ENCODE measurements at places on chromosomes 4 and X.

DNA sequence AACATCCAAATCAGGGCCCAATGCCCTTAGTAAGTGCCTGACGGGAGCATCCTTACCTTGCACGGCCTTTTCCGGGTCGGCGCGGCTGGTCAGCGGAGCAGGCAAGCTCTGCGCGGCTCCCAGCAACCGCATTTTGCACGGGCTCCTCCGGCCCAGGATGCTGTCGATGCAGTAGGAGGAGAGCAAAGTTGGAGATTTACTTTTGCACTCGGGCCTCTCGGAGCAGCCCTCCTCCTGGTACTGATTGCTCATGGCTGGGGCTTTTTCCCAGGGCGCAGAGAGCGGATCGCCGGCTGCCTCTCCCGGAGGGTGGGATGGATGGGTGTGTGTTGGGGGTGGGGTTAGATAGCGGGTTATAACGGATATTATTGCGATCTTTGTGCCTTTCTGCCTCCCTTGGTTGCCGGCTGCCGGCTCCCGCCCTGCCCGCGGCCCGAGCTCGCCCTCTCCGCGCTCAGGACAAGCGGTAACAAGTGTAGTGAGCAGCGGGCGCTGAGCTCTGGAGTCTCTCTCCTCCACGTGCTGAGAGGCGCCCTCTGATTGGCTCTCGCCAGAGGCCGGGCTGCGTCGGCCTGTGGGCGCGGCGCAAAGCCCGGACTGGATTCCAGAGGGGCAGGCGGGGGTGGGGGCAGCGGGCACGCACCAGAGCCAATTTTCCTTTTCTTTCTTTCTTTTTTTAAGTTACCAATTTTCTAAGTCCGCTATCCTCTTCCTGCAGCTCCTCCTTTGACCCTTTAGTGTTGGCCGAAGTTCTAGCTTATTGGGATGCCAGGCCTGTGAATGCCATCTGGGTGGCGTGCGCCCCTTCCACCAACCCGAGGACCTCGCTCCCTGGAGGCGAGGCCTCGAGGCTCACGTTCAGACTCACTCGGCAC is at the start of gene ARX:
TSS of gene ARX (minus strand) at position 480 of the 875 bp plus-strand sequence. CDS start at position 252, 228 bp downstream.
- peak; percentile 48 for DNase-seq

GRCh38 chrX:120768254-120768653 is 107.4 kb downstream of the CT47B1 start:
- no peak for DNase-seq

GRCh38 chr4:159027535-159027934 is 75.3 kb upstream of the RAPGEF2 start:
- DNase-seq: no peak

- no peak for DNase-seq
Observed at GRCh38 chr4:168150420-168151050, 58.2 kb downstream of the ANXA10 start.

DNA sequence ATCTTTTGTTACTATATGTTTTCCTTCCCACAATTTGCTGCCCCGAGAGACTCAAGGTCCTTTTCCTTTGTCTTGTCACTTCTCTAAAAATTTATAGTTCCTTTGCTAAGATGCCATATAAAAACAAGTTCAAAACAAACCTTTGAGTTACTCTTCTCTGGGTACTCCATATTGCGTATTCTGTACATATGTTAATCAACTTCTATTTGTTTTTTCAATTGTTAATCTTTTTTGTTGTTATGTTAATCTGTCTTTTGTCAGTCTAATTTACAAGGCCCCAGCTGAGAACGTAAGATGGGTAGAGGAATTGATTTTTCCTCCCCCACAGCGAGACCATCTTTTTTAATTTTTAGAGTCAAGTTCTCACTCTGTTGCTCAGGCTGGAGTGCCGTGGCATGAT is 7.2 kb upstream of the PPEF2 start:
- no peak for DNase-seq

DNA sequence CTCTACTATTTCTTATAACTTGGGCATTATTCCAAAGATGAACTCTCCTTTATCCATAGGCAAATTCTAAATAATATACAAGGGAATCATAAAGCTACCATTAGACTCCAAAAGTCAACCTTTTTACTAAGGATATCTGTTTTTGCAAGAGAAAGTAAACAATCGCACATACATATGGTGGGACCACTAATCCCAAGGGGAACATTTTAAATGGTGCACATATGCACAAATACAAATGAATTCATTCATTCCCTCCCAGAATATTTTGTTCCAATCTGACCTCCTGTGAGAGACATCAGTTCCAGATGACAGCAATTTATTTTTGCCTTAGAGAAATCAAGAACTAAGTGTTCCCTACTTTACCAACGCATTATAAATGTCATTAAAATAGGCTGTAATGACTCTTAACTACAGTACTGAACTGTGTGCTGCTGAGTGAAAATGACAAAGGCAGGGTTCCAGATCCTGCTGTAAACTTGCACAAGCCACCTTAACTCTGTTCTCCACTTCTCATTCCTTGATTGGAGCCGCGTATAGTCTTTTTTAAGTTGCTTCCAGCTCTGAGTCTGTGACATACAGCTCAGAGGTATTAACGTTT is 2.0 kb downstream of the DHX15 start:
- no peak for DNase-seq

- no peak for DNase-seq
Observed at GRCh38 chr4:41301137-41301536, 44.4 kb downstream of the UCHL1 start.

DNA sequence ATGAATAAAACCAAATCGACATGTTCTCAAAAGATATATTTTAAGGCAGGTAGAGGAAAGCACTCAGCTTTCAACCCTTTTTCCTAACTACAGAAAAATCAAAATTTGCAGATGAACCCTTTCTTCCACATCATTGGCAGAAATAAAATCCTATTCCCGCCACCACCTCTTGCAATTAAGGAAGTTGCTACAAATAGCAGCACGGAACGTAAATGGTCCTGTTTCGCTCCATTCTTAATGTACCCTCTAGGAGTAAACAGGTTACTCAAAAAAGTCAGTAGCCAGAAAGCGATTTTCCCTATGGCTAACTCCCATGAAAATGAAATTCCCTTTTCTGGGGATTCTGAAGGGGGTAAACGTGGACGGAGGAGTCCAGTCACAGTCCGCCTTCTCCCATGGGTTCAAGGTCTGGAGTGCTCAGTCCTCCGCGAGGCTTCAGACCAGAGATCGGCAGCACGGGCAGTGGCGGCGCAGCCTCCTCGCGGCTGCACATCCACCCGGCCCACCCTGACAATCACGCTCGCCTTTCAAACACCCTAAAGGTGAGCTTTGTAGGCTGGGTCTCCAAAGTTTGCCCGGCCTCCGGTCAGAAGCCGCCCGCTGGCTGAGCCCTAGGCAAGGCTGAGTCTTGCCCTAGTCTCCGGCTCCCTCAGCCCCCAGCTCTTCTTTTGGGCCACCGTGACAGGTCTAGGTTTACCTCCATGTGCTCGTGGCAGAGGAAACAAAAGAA is 1.8 kb downstream of the ATP11C start:
- DNase-seq: no peak

DNA sequence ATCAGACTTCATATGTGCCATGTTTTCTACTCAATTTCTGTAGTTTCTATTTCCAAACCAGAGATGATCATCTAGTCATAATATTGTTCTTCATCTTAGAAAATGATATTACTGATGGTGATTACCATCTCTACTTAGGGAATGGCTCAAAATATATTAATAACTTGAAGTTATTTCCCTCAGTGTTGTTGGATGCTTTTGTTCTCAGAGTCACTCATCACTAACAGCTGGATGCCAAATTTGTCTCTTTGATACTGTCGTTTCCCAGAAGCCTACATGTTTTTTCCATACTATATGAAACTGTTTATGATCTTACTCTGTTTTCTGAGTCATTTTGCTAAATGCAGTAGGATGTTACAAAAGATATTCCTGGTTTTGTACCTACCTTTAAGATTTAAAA is 8.9 kb downstream of the PGAM4 start:
- no peak for DNase-seq

GRCh38 chrX:3461397-3462165 is 115.1 kb upstream of the MXRA5 start:
- DNase-seq: no peak

- DNase-seq: no peak
Observed at GRCh38 chr4:14293582-14293981, 666.1 kb upstream of the BOD1L1 start.

GRCh38 chrX:78931814-78932213 is 13.4 kb upstream of the P2RY10 start:
- DNase-seq: no peak

- no peak for DNase-seq
Observed at GRCh38 chr4:158758142-158758541, 10.7 kb upstream of the FNIP2 start.

- peak; percentile 31 for DNase-seq
Observed at GRCh38 chr4:146522098-146522868, 543 bp upstream of the SLC10A7 start.

DNA sequence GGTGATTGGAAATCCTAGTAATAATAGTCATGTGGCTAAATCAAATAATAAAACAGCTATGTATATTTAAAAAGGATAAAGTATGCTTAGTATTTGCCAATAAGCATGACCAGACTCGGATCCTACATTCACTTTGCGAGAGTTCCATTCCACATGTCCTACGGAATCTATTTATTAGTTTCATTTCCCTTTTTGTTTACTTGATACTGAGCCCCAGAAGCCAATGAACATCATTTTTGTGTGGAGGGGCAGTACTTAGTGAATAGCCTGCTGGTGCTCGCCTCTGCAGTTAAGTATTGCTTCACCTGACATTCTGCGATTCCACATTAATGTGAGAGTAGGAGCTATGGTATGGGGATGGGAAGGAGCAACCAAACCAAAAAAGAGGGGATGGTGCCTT is 58.5 kb upstream of the NAP1L5 start:
- no peak for DNase-seq

DNA sequence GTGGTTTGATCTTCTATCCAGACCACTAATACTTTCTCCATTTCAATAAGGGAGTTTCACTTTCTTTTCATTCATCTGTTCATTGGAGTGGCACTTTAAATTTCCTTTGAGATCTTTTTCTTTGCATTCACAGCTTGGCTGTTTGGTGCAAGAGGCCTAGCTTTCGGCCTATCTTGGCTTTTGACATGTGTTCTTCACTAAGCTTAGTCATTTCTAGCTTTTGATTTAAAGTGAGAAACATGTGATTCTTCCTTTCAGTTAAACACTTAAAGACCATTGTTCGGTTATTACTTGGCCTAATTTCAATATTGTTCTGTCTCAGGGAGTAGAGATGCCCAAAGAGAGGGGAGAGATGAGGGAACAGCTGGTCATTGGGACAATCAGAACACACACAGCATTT is 24.3 kb downstream of the CXCL13 start:
- no peak for DNase-seq

DNA sequence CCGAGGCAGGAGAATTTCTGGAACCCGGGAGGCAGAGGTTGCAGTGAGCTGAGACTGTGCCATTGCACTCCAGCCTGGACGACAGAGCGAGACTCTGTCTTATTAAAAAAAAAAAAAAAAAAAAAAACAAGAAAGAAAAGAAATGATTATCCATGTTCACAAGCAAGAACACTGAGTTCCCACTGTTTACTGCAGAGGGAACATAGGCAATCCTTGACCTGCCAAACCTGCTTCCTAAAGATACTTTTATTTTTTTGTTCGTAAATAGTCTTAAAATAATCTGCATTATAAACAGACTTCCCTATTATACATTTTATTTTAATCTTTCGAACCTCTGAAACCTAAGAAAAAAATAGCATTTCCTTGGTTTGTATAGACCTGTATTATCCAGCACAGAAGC is 50.6 kb upstream of the TBC1D14 start:
- no peak for DNase-seq

DNA sequence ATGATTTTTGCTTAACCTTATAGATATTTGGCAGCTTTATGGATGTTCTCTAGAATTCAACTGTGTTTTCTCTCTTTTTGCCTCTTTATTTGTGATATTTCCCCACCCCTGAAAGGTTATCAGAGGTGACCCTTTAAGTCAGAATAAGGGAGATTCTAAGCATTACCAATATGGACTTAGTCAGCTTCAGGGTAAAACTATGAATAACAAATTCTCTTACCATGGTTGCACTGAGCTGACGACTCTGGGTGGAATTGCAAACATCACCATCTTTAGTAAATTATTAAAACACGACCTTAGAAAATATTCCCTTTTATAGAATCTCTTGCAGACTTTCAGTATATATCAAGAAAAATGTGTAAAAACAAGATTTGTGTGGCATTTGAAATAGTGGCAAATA is 21.6 kb downstream of the TRPC3 start:
- no peak for DNase-seq

GRCh38 chr4:182264139-182264752 is 21.0 kb downstream of the TENM3 start:
- DNase-seq: no peak

GRCh38 chr4:86660401-86660800 is 66.3 kb downstream of the PTPN13 start:
- no peak for DNase-seq

DNA sequence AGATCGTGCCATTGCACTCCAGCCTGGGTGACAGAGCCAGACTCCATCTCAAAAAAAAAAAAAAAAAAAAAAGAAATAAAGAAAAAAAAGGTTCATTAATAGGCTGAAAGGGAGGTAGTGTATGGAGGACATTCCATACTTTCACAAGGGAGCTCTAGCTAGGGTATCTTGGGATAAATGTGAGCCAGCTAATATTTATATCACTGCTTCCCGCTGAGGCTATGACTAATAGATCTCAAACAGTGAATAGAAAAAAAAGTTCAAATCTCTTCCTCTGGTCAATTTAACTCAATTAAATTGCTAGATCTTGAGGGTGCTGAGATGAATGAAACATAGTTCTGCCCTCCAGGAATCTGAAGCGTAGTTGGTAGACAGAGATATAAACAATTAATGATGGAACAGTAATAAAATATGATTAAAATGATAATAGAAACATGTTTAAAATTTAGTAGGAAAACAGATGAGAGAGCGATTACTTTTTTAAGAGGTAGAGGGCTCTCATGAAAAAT is 55.7 kb upstream of the SHISA3 start:
- DNase-seq: no peak

DNA sequence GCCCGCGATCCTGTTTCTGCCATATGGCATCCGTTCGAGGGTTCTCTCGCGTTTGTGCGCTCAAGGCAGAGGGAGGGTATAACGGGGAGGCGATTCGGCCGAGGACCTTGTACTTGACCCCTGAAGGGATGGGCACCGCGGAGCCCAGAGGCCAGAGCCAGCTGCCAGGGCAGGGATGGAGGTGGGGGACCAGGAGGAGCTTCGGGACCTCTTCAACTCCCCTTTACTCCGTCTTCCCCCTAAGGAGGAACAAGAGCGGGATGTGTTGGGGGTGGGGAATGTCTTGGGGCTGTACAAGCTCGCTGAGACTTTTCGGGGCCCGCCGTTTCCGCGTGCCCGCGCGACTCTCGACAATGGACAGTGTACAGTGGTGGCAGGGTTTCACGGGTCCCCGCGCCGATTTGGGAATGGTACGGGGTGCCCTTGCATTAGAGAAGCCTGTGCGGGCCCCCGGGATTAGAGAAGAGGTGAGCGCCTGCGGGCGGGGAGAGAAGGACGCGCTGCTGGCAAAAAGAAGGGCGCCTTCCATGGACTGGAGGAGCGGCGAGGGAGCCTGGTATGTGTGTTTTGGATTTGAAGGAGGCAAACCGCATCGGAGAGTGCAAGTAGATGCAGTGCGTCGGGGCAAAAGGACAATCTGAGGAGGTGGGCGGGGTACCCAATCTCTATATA is 760 bp downstream of the UGT8 start:
- DNase-seq: no peak

DNA sequence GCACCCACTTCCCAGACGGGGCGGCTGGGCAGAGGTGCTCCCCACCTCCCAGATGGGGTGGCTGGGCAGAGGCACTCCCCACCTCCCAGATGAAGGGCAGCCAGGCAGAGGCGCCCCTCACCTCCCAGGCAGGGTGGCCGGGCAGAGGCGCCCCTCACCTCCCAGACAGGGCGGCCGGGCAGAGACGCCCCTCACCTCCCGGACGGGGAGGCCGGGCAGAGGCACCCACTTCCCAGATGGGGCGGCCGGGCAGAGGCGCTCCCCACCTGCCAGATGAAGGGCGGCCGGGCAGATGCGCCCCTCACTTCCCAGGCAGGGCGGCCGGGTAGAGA is 61.2 kb downstream of the UPRT start:
- no peak for DNase-seq

Data from epithelial cell of prostate (primary cell).